ENCODE measurements at places on chromosomes 6 and 20.
A peak's percentile ranks its signal among the peaks of the same experiment; 100 is the strongest.

DNA sequence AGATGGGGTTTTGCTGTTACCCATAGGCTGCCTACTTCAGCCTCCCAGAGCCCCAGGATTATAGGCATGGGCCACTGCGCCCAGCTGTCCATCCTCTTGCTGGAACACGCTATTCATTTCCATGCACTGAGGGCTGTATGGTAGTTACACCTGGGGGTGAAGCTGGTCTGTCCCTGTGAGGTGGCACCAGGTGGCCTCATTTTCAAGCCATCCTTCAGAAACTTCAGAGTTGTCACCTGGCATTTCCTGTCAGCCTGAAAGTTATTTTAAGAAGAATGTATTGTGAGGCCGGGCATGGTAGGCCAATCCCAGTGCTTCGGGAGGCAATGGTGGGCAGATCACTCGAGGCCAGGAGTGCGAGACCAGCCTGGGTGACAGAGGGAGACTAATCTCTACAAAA lies 147.6 kb downstream of the DTNBP1 start:
- no peak for DNase-seq

GRCh38 chr20:62910777-62911497 lies 15.4 kb downstream of the DIDO1 start:
- DNase-seq, result no peak

DNA sequence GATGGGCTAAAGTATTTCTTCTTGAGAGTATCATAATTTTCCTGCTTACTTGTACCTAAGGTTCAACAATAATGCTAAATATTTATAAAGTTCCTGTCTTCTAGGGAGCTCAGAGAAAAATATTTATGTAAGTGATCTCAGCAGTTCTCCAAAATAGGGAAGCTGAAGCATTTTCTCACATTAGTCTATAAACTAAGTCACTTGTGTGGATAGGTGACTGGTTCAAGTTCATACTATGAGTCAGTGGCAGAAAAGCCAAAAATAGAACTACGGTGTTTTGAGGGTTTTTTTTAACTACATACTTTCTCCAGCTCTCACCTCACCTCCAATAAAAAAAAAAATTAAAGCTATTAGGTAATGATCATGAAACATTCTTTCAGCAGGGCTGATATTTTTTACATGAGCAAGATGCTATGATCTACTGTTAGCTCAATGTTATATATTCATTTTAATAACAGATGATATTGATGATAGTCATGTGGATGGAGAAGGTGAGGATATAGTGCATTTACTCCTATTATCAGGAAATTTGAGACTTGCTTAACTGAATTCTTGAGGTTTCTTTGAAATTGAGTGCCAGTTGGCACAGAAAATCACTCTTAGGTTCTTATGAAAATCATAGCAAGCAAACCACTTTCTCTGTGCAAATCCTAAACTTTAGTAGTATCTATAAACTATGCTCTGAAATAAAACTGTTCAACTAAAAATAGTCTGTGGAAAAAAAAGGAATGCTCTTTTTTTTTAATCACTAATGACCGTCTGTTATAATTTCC lies 4.1 kb upstream of the MOXD1 start:
- no peak for DNase-seq

DNA sequence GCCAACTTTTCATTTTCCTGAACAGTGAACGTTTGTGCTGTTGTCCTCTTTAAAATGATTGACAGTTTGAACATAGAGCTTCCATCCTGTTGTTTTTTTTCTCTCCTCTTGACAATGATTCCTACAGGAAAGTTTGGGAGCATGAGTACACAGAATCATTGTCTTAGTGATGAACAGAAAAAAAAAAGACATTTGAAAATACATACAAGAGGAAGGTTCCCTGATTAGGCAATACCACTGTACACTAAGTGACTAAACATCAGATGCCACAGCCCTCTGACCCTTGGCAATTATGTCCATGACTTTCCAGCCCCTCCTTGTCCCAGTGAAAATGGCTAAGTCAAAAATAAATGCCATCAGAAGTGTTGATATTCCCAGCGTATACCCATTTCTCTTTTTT lies 71.5 kb downstream of the RTN4IP1 start:
- DNase-seq, result peak; percentile 22

- DNase-seq, result peak; percentile 8
These were observed 12.6 kb downstream of the MCM3 start for GRCh38 chr6:52271852-52272460.

DNA sequence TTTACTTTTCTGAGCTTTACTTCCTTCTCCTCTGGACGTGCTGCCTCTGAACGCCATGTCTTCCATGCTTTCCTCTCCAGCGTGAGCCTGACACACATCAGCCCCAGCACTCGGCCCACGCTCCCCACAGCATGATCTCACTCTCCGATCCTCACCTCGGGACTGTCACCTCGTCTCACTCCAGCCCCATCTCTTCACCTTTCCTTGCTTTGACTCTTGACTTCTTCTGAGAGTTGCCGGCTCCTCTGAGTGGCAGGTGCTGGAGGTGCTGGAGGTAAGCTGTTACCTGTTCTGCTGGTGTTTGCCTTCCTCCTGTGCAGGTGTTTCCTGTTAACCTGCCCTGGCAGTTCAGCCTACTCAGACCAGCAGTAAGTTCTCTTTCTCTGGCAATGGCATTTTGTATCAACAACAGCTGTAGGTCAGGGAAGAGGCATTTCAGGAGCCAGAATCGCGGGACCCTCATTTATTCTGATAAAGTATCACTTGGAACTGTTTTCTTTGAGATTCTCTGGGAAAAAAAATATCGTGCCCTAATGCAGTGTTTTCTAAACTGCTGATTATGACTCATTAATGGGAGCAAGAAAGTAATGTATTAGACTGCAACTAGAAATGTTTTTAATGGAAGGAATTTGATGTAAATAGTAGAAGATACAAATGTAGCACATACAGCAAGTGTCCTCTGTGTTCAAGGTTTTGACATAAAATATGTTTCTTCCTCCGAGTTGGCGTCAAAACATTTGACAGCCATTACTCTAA lies 106.5 kb downstream of the ARID1B start:
- DNase-seq, result no peak

DNA sequence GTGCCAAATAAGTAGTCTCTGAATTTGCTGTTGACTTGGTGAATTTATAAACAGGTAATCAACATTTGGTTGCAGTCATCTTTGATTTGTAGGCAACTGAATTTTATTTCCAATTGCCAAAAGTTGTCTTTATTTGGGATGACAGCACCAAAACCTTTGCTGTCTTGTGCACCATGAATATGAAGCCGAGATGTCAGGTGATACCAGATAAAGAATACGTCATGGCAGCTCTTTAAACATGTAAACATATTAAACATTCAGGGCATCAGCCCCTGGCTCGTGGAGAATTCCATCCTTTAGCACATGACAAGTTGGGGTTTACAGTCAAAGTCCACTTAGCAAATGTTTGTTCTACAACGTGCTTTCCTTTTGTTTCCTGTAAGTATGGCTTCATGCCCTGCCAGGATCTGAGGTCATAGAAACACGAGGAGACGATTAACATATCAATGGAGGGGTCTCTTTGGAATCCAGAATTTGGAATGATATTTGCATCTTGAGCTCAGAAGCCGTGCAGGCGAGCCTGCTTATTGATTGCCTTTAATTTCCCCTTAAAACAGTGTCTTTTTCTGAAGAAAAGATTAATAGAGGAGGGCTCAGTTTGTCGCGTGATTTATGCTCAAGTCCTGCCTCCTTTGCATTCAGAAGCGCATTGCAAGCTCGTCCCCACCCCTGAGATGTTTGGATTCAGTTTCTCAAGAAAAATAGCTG lies 170.2 kb upstream of the ZNF217 start:
- peak; percentile 60 for DNase-seq

GRCh38 chr6:43759136-43759906 lies 10.7 kb upstream of the VEGFA start:
- no peak for DNase-seq

DNA sequence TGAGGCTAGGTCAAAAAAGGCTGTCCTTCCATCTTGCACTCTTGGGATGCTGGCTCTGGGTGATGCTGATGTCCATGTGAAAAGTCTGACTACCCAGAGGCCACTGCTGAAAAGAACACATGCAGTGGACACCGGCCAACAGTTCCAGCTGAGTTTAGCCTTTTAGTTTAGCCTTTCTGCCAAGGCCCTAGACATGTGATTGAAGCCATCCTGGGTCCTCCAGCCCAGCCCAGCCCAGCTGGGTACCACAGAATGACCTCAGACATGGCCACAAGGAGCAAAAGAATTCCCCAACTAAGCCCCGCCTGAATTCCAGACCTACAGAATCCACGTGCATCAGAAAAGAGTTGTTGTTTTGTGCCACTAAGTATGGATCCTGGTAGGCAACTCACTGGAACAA lies 17.4 kb downstream of the PIGT start:
- peak; percentile 45 for DNase-seq

GRCh38 chr6:143258945-143259344 lies 191.6 kb downstream of the ADAT2 start:
- no peak for DNase-seq

- no peak for DNase-seq
These were observed 228.1 kb upstream of the RIN2 start for GRCh38 chr20:19530006-19530405.

DNA sequence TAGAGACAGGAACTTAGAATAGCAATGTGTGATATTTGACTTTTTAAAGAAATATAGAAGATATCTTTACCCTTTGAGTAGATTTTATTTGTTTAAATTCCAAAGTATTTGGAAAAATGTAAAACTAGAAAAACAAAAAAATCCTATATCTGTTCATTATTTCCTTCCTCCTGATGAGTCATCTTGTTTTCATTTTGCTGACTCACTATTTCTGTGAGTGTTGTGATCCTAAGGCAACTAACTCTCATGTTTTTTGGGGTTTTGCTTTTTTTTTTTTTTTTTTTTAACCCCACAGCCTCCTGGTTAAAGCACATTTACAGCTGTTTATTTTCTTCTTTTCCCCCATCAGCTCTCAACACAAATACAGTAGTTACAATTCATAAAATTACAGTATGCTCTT lies 37.8 kb upstream of the THEMIS start:
- DNase-seq, result peak; percentile 77

- DNase-seq, result peak; percentile 95
These were observed 6.4 kb downstream of the GTF2H5 start for GRCh38 chr6:158174514-158174913.

GRCh38 chr20:35011589-35012226 lies 56.0 kb downstream of the MYH7B start:
- no peak for DNase-seq

GRCh38 chr6:41193171-41193734 lies 7.7 kb downstream of the TREML2 start:
- no peak for DNase-seq

GRCh38 chr20:2349801-2350200 lies 30.9 kb upstream of the TGM6 start:
- peak; percentile 8 for DNase-seq

DNA sequence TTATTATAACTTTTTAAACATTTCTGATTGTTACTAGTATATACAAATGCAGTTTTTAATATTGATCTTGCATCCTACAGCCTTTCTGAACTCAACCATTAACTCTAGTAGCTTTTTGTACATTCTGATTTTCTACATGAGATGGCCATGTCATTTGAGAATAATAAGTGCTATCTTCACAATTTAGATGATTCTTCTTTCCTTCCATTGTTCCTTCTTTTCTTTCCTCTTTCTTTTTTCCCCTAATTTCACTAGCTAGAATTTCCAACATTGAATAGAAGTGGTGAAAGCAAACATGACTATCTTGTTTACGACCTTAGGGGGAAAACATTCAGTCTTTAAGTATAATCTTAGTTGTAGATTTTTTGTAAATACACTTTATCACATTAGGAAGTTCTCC lies 128.2 kb upstream of the PRSS16 start:
- DNase-seq, result no peak

DNA sequence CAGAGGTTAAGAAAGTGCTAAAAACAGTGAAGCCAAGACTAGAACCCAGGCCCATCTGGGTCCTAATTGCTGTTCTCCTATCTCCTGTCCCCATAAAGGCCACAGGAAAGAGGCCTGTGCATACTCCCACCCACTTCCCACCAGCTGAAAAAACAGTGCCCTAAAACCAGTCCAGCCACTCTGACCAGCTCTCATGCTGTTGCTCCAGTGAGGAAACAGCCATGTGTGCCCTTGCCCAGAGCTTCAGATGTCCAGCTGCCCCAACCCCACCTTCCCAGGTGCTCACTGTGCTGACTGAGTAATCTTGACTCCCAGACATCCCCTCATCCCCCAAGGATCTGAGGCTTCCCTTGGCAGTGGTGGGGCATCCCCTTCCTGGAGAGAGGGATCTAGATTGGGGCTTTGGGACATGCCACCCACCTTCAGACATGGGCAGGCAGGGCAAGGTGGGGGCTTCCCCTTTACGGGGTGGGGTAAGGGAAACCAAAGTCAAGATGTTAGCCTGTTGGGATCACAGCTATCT lies 28.7 kb downstream of the KCNK5 start:
- no peak for DNase-seq
